ENCODE measurements at places on chromosomes 4 and X. TPM values are rescaled to one million over a fixed set of nuclear protein-coding genes. Genes with fewer than 3 reads are reported as not detected.

The GATA1 gene
- not detected for total RNA-seq

The MAGEA2 gene
- not detected for total RNA-seq

The NRK gene
- total RNA-seq = 21.9 TPM

The RPL36A gene
- 700 TPM for total RNA-seq

The UNC5C gene
- total RNA-seq = 0.58 TPM

The GUCY1A1 gene
- 0.12 TPM for total RNA-seq

The HMX1 gene
- total RNA-seq = not detected

The PRSS48 gene
- not detected for total RNA-seq

The ARAP2 gene
- 0.12 TPM for total RNA-seq

The UGT2B7 gene
- not detected for total RNA-seq

The RP2 gene
- 12.4 TPM for total RNA-seq

The USP17L19 gene
- not detected for total RNA-seq

The RAI2 gene
- 0.12 TPM for total RNA-seq

The EVC2 gene
- total RNA-seq = 9.7 TPM

The CT47B1 gene
- not detected for total RNA-seq

The TMPRSS11D gene
- total RNA-seq = not detected

The NSG1 gene
- total RNA-seq = 33.4 TPM

The PAGE5 gene
- not detected for total RNA-seq

The PRPS2 gene
- 18.0 TPM for total RNA-seq

The SPANXB1 gene
- total RNA-seq = not detected

The ERCC6L gene
- total RNA-seq = 0.09 TPM

The OTOP1 gene
- total RNA-seq = not detected

The DLG3 gene
- 7.9 TPM for total RNA-seq

The CT45A10 gene
- not detected for total RNA-seq

The MAGEA12 gene
- not detected for total RNA-seq

The USP17L13 gene
- total RNA-seq = not detected

The SLC9B2 gene
- 15.3 TPM for total RNA-seq

The SERPINA7 gene
- total RNA-seq = not detected

The ADAM29 gene
- total RNA-seq = not detected

The CAMK2D gene
- total RNA-seq = 89.9 TPM

The GPRIN3 gene
- total RNA-seq = 0.47 TPM

The DUSP21 gene
- not detected for total RNA-seq

Measured in pericardium fibroblast (primary cell).